ENCODE measurements at places on chromosomes 11 and 22.
A peak's percentile ranks its signal among the peaks of the same experiment; 100 is the strongest.

- H3K27ac ChIP-seq, result peak overlapping the region; percentile 15
- H3K4me3 ChIP-seq, result no peak overlapping the region
- no peaks in the 10 kb centered on the region for H3K36me3 ChIP-seq
- DNase-seq, result peak; percentile 71
- no peaks in the 10 kb centered on the region for H3K27me3 ChIP-seq
- peaks cover 14% of the 10 kb centered on the region for H3K4me1 ChIP-seq
These were observed 12.4 kb upstream of the TIMP3 start for GRCh38 chr22:32788904-32789624.

- peaks cover 97% of the 10 kb centered on the region for H3K36me3 ChIP-seq
- H3K4me1 ChIP-seq, result no peaks in the 10 kb centered on the region
- H3K27me3 ChIP-seq, result no peaks in the 10 kb centered on the region
- no peak overlapping the region for H3K4me3 ChIP-seq
- no peak for DNase-seq
- H3K27ac ChIP-seq, result no peak overlapping the region
These were observed 15.9 kb upstream of the NFRKB start for GRCh38 chr11:129911298-129911697.

GRCh38 chr11:133714471-133715375 is 130.6 kb downstream of the SPATA19 start:
- DNase-seq, result no peak
- H3K27ac ChIP-seq, result no peak overlapping the region
- no peaks in the 10 kb centered on the region for H3K4me1 ChIP-seq

- H3K27ac ChIP-seq, result peak overlapping the region; percentile 100
- H3K36me3 ChIP-seq, result peaks cover 7% of the 10 kb centered on the region
- peaks cover 71% of the 10 kb centered on the region for H3K4me1 ChIP-seq
- peak overlapping the region; percentile 7 for H3K4me3 ChIP-seq
These were observed 84.7 kb upstream of the WNT7B start for GRCh38 chr22:46061501-46062231.

DNA sequence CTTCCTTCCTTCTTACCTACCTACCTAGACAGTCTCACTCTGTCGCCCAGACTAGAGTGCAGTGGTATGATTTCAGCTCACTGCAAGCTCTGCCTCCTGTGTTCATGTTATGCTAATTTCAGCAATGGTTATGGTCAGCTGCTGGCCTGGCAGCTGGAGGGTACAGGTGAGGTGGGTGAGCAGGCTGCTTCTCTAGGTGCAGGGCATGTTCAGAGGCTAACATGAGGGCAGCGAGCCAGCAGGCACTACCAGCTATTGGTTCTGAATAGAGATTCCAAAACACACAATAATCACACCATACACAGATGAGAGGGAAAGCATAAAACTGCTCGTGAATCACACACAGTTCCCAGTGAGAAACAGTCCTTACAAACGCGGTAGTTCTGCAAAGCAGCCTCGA is 48.7 kb upstream of the RFPL3 start:
- H3K27me3 ChIP-seq, result no peaks in the 10 kb centered on the region
- DNase-seq, result no peak
- no peaks in the 10 kb centered on the region for H3K4me1 ChIP-seq
- no peak overlapping the region for H3K4me3 ChIP-seq
- no peak overlapping the region for H3K27ac ChIP-seq
- H3K36me3 ChIP-seq, result no peaks in the 10 kb centered on the region

All from tibial artery (tissue), 4 donors.